ENCODE measurements at places on chromosomes 7 and 10.

DNA sequence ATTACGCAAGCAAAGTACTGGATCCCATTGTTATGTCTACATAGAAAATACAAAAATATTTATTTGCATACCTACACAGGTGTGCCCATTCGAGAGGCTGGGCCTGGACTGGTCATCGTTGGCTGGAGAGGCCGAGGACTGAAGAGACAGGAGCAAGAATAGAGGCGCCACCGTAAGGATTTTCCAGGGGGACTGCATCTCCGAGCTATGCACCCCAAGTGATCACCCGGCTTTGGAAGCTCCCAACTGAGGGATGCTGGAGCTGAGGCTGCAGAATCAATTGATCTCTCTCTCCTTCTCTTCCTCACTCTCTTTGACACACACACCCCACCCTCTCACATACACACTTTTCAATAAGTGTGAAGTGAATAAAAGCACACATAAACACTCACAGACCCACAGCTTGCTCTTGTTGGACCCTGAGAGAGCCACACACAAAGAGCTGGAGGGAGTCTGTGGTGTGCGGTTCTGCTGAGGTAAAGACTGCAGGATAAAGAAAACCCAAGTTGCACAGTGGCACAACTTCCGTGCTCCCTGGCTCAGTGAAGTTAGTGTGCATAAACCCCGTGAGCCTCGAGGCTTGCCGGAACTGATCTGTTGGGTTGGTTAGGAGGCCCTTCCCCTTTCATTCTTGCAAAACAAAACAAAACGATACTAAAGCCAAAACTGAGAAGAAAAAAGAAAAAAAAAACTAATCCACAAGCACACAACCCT is at the start of gene AOAH:
TSS of gene AOAH (minus strand) at position 544 of the 714 bp plus-strand sequence. CDS start at position 198, 346 bp downstream.
- no peak for DNase-seq

DNA sequence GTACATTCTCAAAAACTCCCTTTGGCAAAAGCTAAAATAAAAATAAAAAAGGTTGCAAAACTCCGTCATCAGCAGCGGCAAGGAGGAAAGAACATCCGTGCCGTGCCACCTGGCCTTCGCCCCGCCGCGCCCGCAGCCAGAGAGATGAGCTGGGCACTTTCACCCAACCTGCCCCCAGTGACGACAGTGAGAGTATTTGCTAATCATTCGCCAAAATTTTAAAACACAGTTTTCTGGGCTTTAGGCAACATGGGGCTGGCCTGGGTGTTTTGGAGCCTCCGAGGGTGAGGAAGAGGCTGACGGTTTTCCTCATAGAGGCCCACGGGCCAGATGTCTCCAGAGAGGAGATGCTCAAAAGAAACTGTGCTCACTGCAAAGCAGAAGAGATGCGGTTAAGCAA is 128.2 kb downstream of the PRKAG2 start:
- no peak for DNase-seq

GRCh38 chr10:69446650-69447151 is 4.6 kb upstream of the TSPAN15 start:
- DNase-seq = no peak

DNA sequence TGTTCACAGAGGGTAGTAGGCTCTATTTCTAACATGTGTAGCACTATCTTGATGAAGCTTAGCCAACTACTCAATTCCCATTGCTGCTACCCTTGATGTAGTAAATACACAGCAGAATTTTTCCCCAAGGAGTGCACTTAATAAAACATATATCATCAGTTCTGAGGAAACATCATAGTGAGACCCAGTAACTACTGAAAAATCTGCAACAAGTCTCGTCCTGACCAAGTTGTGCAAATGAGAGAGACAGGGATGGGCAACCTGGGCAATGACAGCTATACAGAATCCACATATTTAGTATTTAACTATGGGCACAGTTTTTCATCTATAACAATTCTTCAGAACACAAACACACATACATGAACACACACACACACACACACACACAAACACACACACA is 1073.8 kb upstream of the SORCS1 start:
- DNase-seq = no peak

DNA sequence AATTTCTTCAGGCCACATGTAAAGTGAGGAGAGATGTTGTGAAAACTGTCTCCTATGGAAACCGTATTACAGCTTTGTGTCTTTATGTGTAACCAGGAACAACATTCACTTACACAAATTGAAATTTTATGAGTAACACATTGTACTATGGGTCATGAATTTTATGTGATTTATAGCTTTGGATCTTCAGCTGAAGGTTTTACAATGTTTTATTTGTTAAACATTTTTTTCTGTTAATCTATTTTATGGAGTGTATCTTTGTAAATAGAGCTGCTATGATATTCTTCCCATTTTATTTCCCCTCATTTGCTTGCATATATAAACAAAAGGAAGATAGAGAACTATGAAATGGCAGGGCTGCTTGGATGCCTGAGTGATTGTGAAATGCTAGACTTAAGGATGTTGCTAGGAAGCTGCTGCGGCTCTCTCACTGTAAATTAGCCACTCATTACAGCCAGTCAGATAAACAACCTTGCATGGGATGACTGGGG is 104.5 kb upstream of the PCLO start:
- DNase-seq = no peak

- DNase-seq = no peak
Observed at GRCh38 chr10:13099144-13099665, 758 bp upstream of the OPTN start.

Data from Karpas-422 (cell line).